ENCODE measurements at places on chromosomes 13 and 19.
A peak's percentile ranks its signal among the peaks of the same experiment; 100 is the strongest.

DNA sequence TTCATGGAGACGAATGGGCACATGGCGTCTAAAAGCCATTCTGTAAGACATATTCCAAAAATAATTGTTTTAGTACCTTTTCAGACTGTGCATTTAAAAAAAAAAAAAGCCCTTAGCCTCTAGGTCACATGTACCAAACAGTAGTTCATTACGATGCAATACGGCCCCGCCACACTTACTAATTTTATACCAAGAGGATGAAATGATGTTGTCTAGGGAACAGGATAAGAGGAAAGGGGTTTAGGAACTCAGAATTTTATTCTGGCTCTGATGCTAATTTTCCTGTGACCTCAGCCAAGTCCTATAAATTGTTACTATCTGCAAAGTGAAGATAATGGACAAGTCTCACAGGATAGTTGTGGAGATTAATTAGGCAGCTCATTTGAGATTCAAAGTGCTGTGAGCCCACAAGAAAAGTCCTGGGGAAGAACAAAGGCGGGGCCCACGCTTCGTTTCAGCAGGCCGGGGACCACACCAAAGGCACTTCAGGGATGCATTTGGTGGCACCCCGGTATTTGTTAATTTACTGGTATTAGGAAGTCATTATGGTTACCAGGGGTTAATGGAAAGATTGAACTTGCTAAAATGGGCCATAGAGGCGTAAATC is 511.1 kb downstream of the IRS2 start:
- DNase-seq, result no peak

- no peak for DNase-seq
Observed at GRCh38 chr13:27493981-27494380, 43.6 kb upstream of the MTIF3 start.

DNA sequence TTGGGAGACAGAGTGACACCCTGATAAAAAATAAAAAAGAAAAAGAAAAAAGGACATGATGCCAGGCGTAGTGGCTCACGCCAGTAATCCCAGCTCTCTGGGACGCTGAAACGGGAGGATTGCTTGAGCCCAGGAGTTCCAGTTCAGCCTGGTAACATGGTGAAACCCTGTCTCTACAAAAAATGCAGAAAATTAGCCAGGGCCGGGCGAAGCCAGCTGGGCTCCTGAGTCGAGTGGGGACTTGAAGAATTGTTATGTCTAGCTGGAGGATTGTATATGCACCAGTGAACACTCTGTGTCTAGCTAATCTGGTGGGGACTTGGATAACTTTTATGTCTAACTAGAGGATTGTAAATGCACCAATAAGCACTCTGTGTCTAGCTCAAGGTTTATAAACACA is 32.3 kb downstream of the TMPRSS9 start:
- DNase-seq, result no peak

GRCh38 chr19:7617172-7617571 is 12.2 kb downstream of the XAB2 start:
- DNase-seq, result no peak

DNA sequence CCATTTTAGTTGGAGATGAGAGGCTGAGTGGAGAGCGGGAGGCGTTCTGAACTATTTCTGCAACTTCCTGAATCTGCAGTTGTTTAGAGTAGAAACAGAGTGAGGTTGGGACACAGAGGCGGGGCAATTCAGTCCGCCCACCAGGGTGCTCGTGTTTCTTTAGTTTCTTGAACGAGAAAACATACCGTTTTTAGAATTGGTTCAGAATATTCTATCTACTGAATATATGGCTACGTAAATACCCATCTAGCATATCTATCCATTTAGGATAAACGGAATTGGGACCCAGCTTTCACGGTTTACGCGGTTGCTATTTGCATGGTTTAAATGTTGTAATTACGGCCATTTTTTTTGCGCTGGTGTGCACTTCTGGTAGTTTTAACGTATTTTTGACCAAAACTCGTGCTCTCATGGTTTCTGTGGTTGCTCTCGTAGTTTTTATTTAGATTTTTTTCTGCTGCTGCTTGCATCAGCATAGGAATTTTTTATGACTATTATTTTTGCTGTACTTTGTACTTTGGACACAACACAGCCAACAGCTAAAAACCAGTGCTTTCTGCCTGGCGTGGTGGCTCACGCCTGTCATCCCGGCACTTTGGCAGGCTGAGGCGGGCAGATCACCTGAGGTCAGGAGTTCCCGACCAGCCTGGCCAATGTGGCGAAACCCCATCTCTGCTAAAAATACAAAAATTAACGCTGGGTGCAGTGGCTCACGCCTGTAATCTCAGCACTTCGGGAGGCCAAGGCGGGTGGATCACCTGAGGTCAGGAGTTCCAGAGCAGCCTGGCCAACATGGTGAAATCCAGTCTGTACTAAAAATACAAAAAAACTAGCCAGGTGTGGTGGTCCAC is 32.7 kb downstream of the TIMM13 start:
- no peak for DNase-seq

DNA sequence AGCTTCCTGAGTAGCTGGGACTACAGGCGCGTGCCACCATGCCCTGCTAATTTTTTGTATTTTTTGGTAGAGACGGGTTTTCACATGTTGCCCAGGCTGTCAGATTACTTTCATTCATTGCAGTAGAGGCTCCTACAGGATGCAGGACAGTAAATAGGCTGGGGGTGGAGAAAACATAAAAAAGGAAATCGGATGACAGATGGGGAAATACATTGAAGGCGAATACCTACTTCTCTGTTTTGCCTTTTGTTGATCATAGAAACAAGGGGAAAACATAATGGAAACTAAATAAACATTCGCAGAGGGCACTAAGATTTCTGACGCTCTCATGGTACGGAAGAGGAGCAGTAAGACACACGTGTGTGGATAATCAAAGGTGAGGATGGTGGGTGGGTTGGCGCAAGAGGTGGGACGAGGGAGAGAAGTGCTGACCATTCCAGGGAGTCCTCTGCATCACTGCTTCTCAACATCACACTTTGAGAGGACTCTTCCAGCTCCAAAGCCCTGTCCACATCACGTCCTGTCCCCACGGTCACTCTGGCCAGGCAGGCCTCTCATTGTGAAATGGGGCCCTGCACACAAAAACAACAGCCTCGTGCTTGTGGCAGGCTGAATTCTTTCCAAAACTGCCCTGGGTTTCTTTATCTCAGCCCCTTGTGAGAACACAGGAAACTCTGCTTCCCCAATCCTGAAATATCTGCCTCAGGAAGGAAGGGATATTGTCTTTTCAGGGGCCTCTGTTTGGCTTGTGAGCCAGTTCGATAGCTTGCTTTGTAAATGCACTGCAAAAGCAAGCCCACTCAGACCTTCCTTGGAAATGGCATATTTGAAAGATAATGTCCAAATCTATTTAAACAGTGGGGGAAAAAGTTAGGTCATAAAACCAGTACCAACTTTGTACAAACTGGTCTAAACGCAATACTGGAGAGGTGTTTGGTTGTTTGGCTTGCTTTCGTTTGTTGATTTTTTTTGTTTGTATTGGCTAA is 188.5 kb downstream of the FOXO1 start:
- DNase-seq, result no peak

DNA sequence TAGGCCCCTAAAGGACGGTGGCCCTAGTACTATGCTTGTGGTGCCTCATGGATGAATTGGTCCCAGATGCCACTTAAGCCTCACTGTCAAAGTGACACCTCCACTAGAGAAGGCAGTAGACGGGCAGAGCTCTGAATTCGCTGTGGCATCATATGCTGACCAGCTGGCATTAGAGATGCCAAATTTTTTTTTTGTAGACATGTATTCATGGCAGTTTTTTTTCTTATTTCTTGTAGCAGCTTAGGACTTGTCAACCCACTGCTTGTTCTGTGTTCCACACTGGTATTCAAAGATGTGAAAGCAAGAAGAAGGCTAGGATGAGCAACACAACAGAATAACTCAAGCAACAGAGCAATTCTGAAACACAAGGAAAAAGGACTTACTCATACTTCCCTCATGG is 212.5 kb downstream of the DLEU7 start:
- no peak for DNase-seq

GRCh38 chr13:28658539-28658795 is 463 bp upstream of the POMP start:
- no peak for DNase-seq

- no peak for DNase-seq
Observed at GRCh38 chr13:28494778-28495537, at the start of gene FLT1. Gene FLT1 (minus strand): TSS chr13:28495128. CDS start chr13:28494843, 285 bp downstream.

DNA sequence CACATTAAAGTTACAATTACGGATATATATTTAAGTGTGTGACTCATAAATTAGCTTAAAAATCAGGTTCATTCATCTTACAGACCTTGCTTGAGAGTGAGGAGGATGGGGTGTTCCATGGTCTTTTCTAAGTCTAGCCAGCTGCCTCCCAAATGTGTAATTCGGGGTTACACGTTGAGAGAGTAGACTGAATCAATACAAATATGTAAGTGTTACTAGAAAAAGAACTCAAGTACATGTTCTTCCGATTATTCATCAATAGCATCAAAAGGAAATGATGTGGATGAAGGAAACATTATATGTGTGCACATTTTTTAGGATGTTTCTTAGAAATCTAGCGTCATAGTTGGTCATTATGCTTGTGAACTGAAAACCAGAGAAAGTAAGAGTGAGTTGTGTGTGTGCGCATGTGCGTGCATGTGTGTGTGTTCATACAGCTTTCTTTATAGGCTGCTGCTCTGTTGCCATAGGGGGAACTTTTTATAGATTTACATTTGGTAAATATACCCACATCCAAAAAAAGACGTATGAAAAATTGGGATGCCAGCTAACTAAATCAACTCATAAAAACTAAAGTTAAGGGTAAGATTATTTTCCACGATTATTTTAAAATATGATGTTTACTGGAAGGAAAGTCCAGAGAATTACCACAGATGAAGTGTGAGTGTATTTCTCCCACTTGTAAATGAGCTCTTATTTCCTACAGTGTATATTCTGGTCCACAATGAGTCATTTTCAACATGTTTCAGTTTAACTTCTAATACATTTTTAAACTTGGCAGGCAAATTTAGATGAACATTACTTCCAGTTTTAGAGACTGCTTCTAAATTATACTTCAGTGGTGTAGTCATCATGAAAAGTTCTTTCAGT is 82.4 kb downstream of the PIBF1 start:
- no peak for DNase-seq

DNA sequence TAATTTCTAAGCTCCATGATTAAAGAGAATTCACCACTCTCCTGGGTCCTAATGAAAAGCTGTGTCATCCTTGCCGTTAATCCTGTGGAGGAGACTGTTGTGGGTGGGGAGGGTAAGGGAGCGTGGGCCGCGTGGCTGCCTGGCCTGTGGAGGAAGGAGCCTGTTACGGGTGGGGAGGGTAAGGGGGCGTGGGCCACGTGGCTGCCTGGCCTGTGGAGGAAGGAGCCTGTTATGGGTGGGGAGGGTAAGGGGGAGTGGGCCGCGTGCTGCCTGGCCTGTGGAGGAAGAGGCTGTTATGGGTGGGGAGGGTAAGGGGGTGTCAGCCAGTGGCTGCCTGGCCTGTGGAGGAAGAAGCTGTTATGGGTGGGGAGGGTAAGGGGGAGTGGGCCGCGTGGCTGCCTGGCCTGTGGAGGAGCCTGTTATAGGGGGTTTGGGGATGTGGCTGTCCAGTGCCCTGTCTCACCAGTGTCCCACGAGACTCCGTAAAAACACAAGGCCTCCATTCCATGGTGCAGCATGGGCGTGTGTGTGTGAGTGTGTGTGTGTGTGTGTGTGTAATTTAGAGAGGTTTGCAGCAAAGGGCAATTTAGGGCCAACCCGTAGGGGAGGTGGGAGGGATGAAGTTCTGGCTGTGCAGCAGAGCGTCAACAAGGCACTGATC is 15.6 kb upstream of the DCUN1D2 start:
- no peak for DNase-seq

DNA sequence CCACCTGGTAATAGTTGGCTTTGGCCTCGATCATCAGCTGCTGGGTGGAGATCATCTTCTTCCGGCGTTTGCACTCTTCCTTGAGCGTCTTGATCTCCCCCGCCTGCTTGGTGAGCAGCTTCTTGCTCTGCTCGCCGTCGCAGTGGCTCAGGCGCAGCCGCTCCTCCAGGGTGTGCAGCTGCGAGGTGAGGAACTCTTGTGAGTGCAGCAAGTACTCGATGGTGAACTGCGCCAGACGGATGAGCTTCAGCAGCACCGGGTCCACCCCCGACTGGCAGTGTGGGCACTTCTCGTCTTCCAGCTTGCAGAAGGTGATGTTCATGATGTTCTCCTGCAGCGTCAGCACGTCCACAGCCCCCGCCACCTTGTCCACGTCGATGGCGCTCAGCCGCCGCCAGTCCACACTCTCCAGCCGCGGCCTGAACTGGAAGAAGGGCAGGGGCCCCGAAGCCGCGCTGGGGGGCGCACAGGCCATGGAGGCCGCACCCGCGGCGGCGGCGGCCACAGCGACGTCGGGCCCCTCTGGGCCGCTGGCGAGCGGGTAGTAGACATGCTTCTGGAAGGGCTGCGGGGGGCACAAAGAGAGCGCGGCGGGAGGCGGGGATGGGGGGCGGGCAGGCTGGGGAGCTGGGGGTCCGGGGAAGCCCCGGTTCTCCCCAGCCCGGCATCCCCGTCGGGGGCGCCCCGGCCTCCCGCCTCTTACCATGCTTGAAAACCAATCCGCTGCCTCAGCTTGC is 3.0 kb downstream of the DZIP1 start:
- peak; percentile 25 for DNase-seq

DNA sequence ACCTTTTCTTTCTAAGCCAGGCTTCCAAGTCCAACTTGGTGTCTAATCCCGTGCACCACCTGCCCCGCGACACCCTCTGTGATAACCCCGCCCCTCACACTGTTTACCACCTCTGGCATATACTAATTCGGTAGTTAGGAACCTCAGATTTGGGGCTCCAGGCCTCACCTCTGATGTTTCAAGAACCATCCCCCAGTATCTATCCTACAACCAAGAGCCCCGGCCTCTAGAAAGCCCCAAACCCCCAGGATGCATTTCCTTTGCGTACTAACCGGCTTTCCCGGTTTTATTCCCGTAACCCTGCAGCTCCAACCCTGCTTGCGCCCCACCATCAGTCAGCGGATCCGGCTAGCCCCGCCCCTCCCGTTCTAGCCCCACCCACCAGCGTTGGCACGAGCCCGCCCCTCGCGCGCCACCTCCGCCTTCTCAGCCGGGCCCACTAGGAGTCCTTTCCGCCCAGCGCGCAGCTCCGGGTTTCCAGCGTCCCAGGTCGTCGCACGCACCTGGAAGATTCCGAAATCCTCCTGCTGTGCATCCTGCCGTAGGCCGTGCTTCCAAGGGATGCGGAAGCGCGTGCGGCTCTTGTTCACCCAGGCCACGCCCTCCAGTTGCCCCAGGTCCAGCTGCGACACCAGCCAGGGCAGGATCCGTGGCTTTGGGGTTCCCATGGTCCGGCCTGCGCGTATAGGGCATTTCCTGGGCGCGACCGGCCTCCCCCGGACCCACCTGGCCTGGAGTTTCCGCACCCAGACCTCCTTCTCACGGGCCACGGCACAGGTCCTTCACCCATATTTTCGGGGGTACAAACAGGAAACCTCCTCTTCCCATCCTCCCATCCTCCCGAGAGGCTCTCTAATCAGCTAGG is 1.3 kb downstream of the IRF3 start:
- peak; percentile 79 for DNase-seq

- no peak for DNase-seq
Observed at GRCh38 chr19:48806518-48806817, 4.4 kb downstream of the BCAT2 start.

GRCh38 chr13:100349594-100349993 is 239.0 kb downstream of the GGACT start:
- no peak for DNase-seq

All from left kidney (tissue), 8 donors.